ENCODE measurements at places on chromosomes 12 and 14.

DNA sequence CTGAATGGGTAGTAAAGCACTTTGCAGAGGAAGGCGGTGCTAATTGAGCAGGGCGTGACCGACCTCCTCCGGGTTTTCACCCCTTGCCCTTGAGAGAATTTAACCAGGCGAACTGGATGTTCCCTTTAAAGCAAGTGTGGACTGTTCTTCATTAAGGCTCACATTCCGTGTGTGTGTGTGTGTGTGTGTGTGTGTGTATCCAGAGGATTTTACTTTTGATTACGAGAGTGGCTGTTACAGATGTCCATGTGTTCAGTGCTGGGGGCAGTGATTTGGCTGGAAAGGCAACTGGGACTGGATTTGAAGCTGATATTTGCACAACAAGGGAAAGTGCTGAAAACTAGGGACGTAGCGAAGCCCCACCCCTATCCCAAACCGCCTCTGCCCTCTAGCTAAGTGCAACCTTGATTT is 2.2 kb downstream of the TMEM132C start:
- DNase-seq: no peak

DNA sequence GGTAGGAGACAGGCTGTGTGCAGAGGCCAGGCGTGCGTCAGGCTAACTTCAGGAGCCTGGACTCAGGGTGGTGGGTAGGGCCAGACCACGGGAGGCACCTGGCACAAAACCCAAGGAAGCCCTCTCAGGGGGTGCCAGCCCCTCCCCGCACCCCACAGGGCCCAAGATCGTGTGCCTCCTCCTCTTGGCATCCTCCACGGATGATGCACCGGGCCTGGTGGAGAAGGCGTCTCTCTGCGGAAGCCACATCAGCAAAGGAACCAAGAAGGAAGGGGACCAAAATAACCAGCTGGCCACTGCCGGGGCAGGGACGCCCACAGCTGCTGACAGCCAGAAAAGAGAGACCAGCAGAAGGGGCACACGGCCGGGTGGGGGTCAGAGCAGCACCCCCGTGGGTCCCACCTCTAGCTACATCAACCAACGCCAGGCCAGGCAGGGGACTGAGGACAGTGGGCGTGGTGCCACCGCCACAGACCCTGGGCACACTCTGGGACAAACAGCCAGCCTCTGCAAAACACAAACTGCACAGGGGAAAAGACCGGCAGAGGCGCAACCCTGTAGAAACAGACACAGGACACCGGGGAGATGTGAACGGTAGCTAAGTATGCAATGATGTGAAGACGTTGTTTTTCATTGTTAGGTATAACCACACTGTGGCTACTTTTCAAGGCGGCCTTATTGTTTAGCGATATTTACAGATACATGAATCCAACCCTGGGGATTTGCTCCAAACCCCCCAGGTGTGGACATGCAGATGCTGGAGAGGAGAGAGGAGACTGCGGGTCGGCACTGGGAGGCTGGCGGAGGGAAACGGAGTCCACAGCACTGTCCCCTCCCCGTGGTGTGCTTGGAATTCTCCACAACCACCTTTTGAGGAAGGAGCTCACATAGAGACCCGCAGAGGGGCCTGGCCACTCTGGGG is 26.1 kb upstream of the C14orf180 start:
- DNase-seq: no peak

- DNase-seq: no peak
These were observed 169.9 kb downstream of the KIF21A start for GRCh38 chr12:39272871-39273655.

DNA sequence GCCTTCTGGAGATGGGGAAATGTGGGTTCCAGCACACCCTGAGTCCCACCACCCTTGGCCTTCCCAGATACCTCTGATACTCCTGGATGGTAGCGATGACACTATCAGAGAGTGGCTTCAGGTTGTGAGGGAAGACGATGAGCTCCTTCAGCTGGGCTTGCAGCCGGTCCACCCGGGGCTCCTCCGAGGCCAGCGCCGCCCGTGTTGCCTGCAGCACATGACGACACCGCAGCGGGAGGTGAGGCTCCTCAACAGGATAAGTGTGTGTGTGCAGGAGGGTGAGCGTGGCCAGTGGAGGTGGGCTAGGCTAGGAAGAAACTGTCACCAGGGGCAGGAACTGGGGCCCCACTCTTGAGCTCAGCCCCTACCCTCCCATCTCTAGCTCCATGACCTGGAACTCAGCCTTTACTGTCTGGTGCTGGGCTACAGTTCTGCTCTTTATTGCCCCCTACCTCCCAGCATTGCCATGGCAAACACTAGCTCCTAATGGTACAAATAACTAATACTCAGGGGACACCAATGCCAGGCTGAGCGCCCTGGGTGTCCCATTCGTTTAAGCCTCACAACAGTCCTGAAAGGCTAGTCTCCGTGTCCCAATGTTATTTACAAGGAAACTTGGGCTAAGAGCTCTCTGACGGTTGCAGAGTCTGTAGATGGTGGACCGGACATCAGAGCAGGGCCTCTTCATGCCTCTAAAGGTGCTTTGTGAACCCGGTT is 64.1 kb downstream of the SYNE3 start:
- no peak for DNase-seq

- no peak for DNase-seq
These were observed 162.4 kb upstream of the TMEM260 start for GRCh38 chr14:56417173-56417572.

DNA sequence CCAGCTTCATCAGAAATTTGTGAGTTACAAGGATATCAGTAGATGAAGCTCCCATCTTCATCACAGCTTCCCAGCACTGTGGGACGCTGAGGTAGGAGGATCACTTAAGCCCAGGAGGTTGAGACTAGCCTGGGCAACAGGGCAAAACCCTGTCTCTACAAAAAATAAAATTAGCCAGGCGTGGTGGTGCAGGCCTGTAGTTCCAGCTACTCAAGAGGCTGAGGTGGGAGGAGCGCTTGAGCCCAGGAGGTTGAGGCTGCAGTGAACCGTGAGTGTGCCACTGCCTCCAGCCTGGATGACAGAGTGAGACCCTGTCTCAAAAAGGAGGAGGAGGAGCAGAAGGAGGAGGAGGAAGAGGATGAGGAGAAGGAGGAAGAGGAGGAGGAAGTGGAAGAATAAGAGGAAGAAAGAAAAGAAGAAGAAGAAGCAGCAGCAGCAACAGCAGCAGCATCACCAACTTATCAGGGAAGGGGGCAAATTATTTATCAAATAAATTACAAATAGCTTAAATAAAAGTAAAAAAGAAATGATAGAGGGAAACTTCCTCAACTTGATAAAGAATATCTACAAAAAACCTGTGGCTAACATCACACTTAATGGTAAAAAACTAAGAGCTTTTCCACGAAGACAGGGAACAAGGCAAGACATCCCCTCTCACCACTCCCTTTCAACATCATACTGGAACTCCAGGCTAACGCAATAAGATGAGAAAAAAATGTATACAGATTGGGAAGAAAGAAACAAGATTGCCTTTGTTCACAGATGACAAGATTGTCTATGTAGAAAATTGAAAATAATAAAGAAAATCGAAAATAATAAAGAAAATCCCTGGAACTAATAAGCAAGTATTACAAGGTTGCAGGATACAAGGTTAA is 69.6 kb downstream of the NINJ2 start:
- no peak for DNase-seq

- DNase-seq: no peak
These were observed 341.6 kb downstream of the VRK1 start for GRCh38 chr14:97138801-97139200.

- DNase-seq: no peak
These were observed 1147.6 kb downstream of the AACS start for GRCh38 chr12:126212824-126213223.

- no peak for DNase-seq
These were observed 764.7 kb downstream of the BCL11B start for GRCh38 chr14:98507264-98507663.

GRCh38 chr14:70052990-70053389 is 135.8 kb downstream of the SLC8A3 start:
- DNase-seq: no peak

DNA sequence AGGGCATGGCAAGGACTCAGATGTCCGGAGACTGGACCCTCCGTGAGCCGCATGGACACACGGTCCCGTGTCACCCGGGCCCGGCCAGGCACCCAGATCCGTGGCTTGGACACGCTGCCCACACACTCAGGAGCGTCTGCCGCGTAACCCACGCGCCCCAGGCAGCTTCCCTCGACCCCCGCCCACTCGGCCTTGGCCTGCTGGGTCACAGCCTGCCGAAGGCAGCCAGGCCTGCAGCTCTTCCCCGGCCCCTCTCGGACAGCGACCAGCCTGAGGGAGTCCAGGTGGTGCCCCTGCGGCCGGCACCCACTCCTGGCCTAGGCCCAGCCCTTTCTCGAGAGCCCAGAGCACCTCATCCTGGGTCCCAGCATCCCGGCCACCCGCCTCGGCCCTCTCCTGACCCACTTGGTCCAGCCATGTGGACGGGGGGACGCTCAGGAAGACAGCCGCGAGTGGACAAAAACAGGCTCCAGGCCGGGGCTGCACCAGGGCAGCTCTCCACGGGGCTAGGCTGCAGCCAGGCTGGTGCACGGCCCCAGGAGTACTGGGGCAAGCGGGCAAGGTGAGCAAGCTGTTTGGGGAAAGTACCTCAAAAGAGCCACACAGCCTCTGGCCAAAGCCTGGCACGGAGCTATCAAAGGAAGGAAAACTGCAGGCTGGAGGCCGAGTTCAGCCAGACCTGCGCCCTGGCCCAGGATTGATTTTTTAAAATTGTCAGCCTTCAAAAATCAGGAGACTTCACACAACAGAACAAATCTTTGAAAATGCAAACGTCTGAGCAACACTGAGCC is 6.5 kb downstream of the AKT1 start:
- DNase-seq: no peak

- no peak for DNase-seq
These were observed 82.6 kb downstream of the GALNT8 start for GRCh38 chr12:4802841-4803240.

- no peak for DNase-seq
These were observed 123.4 kb downstream of the SLC5A8 start for GRCh38 chr12:101086490-101087135.
